Posterior vena cava (tissue), 2 donors: ENCODE measurements at places on chromosomes 11 and 22. TPM values are rescaled to one million over a fixed set of nuclear protein-coding genes. Genes with fewer than 3 reads are reported as not detected.

SLC17A6 gene
- total RNA-seq: not detected

CHRDL2 gene
- total RNA-seq: 31.9 TPM

ILK gene
- 340 TPM for total RNA-seq

OR6Q1 gene
- not detected for total RNA-seq

DEPDC7 gene
- 1.4 TPM for total RNA-seq

INCENP gene
- 22.4 TPM for total RNA-seq

IGF2 gene
- 323 TPM for total RNA-seq

PRDM10 gene
- total RNA-seq: 5.0 TPM

RAB38 gene
- total RNA-seq: 0.97 TPM

GAB4 gene
- not detected for total RNA-seq

DGAT2 gene
- 2.1 TPM for total RNA-seq

CCDC87 gene
- 0.46 TPM for total RNA-seq

UCP3 gene
- 1.1 TPM for total RNA-seq

TRIM51 gene
- not detected for total RNA-seq

BATF2 gene
- 1.8 TPM for total RNA-seq

DLG2 gene
- 17.2 TPM for total RNA-seq

RFPL3 gene
- total RNA-seq: not detected

HPX gene
- total RNA-seq: 1.7 TPM

MMP7 gene
- total RNA-seq: not detected

YAP1 gene
- total RNA-seq: 203 TPM

RPS6KA4 gene
- total RNA-seq: 29.2 TPM

VWCE gene
- total RNA-seq: 1.6 TPM

GDPD4 gene
- total RNA-seq: not detected

UPK3A gene
- total RNA-seq: not detected

KBTBD4 gene
- 9.5 TPM for total RNA-seq

OR11H1 gene
- total RNA-seq: not detected

TRIM48 gene
- total RNA-seq: not detected

SMIM35 gene
- total RNA-seq: not detected

PNPLA5 gene
- total RNA-seq: not detected

CDPF1 gene
- total RNA-seq: 4.4 TPM

SCUBE1 gene
- 0.79 TPM for total RNA-seq

LRRC74B gene
- total RNA-seq: not detected

KCNE3 gene
- total RNA-seq: 7.3 TPM

SLC22A12 gene
- not detected for total RNA-seq

BDNF gene
- 12.5 TPM for total RNA-seq

SYT12 gene
- total RNA-seq: 0.37 TPM

SYT7 gene
- 0.93 TPM for total RNA-seq

PMM1 gene
- 18.8 TPM for total RNA-seq

SIK2 gene
- 22.7 TPM for total RNA-seq

RCE1 gene
- total RNA-seq: 9.1 TPM

TMEM109 gene
- 125 TPM for total RNA-seq

MB gene
- not detected for total RNA-seq

THRSP gene
- not detected for total RNA-seq

SCGB1C1 gene
- not detected for total RNA-seq

NEU3 gene
- total RNA-seq: 6.8 TPM
